DND-41 (cell line): ENCODE measurements at places on chromosomes 4 and X.

GRCh38 chr4:137980641-137981040 lies 261.5 kb downstream of the SLC7A11 start:
- no peak for DNase-seq

GRCh38 chrX:145405012-145405411 lies 157.7 kb downstream of the SPANXN1 start:
- peak; percentile 5 for DNase-seq

- peak; percentile 63 for DNase-seq
Measured at GRCh38 chrX:11792461-11793421, 34.7 kb downstream of the MSL3 start.

- DNase-seq = no peak
Measured at GRCh38 chrX:110578270-110578669, 217.3 kb downstream of the CHRDL1 start.

- DNase-seq = no peak
Measured at GRCh38 chr4:169420291-169420690, 149.5 kb upstream of the SH3RF1 start.

GRCh38 chr4:60129740-60130139 lies 1070.4 kb upstream of the ADGRL3 start:
- no peak for DNase-seq

DNA sequence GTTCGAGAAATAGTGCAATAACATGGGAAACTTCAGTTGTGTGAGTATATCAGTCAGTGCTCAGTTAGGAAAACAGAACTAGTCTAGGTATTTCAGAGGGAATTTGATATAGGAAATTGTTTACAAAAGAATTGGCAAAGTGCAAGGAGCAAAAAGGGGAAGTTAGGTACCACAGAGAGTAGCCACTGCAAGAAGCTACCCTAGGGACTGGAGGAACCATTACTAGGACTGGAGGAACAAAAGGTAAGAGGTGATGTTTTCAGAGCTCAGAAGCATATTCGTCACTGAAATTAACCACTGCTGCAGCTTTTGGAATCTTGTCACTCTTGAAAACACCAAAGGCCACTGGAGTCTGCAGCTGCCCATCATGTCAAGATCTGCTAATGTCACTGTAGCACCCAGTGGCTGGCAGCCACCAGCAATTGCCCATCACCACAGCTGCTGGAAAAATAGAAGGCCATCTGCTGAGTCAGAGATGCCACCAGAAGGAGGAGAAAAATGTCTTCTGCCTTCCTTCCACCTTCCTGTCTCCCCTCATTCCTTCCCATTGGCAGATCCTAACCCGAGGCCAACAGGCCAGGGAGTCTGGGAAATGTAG lies 160.6 kb upstream of the RPS6KA3 start:
- DNase-seq = no peak

DNA sequence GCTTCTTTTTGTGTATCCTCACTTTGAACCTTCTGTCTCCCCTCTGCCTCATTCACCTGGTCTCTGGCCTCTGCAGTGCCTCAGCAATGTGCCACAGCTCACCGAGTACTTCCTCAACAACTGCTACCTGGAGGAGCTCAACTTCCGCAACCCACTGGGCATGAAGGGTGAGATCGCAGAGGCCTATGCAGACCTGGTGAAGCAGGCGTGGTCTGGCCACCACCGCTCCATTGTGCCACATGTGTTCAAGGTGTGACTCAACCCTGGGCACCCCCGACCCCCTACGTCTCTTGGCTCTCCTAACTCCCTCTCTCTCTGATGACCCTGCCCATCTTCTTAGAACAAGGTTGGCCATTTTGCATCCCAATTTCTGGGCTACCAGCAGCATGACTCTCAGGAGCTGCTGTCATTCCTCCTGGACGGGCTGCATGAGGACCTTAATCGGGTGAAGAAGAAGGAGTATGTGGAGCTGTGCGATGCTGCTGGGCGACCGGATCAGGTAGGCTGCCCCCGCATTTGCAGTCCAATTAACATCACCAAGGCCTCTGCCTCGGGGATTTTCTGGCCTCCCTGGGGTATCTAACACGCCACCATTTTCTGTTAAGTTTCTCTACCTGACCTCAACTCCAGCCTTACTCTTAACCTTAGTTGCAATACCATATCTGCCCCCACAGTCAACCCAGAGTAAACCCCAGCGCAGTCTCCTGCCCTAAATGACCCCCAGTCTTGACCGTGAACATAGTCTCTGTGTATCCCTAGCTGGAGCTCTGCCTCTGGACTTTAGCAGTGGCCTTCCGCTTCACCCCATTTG lies 8.6 kb downstream of the USP11 start:
- DNase-seq = no peak

GRCh38 chr4:82423245-82424054 lies 6.8 kb downstream of the HNRNPDL start:
- DNase-seq = no peak

GRCh38 chr4:90281541-90282355 lies 154.6 kb downstream of the CCSER1 start:
- DNase-seq = no peak

DNA sequence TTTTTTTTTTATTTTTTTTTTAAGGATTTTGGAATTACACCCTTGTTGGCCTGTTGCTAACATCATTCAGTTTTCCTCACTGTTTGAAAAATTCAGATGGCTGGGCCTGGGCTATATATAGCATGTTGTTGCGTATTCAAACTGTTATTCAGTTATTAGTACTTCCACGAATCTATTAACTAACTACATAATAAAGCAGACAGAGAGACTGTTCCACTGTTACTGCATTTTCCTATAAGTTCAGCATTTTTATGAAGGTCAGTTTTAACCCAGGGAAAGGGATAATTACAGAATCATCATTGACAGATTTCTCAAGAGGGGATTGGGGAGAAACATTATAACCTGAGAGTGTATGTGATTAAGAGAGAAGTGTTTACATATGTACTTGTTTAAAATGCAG lies 3.1 kb downstream of the DOCK11 start:
- no peak for DNase-seq

DNA sequence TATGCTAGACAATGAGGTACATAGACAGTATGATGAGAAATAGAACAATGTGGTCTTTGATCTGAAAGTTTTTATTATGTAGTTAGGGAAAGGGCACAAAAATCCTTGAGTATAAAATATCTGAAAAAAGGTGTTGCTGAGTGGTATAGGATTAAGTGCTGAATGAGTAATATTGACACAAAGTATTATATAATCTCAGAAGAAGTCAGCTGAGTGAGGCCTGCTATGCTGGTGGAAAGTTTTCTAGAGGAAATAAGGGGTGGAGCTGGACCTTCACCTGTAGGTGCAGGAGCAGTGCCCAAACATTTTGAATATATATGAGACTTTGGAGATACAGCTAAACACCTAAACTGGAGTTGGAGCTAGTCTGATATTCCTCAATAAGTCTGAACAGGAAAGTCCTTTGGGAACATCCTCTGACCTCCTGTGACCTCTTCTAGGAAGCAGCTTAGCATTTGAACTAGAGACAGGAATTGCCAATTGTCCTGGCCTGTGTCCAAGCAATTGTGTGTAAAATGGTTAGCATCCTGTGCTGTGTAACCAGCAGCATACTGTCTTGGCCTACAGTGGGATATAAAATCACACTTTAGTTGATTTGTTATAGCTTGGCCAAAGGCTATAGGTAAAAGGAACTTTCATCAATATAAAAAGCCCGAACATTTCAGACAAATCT lies 285.3 kb downstream of the ANKRD50 start:
- no peak for DNase-seq

GRCh38 chrX:131841496-131842437 lies 181.3 kb upstream of the STK26 start:
- DNase-seq = peak; percentile 37

DNA sequence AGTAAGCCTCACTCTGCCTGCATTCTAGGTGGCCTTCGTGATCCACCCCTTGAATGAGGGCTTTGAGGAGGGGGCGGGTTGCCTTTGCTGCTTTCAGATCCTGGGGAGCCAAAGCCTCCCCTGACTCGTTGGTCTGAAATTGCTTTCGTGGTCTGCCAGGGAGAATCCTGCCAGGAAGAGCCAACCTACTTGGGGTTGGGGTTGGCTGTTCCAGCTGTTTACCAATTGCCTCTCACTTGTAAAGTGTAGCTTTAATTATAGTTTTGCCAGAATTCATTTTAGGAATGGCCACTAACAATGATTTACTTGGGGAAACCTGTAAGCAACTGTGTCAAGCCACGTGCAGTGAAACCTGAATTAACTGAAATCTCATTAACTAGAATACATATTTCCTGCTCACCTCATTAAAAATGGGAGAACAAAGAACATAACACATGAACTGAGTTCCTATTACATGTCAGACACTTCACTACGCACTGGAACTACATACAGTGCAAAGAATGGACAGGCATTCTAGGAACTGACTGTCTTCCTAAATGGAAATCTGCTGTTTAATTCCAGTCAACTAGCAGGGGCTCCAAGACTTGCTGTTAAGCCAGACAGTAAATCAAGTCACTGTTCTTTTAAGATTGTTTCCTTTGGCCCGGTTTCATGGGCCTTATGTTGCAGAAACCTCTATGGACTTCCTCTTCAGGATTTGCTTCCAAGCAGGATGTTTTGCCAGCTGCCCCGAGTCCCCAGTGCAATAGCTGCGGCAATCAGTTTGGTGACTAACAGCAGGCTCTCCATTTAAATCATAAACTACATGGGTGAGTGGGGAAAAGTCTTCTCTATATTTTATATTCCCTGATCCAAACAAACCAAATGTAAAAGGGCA lies 16.4 kb upstream of the NKRF start:
- no peak for DNase-seq

GRCh38 chr4:118918388-118918787 lies 29.7 kb downstream of the SYNPO2 start:
- DNase-seq = no peak

DNA sequence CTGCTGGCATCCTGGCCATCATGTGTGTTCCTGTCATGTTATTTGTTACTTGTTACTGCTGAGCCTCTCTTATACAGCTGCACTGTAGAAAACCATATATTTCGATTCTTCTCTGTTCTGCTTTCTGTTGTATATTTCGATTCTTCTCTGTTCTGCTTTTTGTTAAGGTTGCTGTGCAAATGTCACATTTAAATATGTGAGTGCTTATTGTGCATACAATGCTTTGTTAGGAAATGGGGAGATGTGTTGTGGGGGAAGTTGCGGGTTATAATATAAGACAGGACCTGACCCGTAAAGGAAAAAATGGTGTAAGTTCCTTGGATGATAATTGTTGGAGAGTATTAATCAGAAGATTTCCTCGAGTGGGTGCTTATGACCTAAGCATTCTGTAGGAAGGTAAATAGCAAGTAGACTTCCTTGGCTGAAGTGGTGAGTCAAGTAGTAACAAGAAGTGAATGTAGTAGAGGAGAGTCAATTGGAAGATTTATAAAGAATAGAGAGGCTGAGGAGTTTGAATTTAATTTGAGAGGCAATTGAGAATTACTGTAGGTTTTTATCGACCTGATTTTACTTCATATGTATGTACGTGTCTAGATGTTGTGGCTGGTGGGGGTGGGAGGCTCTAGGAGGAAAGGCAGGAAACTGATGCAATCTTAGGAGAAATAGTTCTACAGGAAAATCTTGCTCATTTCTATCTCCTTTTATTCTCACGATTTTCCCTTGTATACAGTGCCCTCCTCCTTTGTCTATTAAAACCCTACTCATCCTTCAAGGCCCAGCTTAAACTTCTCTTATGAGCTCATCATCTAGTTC lies 8.5 kb downstream of the OGT start:
- peak; percentile 27 for DNase-seq

GRCh38 chr4:43837171-43837570 lies 611.4 kb downstream of the KCTD8 start:
- DNase-seq = no peak

DNA sequence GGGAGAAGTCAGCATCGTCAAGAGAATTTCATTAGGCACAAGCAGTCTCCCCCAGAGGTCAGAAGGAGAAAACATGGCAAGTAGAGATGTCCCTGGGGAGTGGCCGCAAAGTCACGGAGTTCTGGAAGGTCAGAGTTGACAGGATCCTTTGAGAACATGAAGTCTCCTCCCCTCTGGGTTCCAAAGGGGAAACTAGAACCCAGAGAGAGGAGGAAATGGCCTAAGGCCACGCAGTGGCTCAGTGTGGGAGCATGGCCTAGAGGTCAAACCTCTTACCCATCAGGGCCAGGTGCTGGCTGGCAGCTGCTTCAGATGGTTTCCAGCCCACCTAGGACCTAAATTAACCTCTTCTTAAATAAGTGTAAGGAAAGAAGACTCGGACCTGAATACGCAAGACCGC lies 884 bp downstream of the IDH3G start:
- DNase-seq = no peak

- no peak for DNase-seq
Measured at GRCh38 chr4:101977076-101977475, 186.5 kb downstream of the BANK1 start.

- DNase-seq = no peak
Measured at GRCh38 chr4:38958453-38959190, 73.6 kb downstream of the TMEM156 start.

DNA sequence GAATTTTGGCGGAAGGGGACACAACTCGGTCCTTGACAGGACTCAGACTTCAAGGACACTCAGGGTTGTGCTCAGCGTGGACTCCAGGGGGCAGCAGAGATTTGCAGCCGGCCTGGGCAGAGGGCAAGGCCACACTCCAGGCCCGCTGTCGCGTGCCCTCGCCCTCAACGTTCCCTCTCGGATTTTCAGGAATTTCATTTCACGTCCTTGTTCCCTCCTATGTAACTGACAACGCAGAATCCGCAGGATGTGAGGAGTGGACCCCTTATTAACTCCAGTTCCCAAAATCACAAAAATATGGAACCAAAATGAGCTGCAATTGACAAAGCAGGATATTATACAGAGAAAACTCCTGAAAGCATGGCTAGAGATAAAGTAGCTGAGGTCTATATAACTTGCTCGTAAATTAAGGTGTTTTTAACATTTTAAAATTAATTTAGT lies 21.0 kb upstream of the DCTD start:
- DNase-seq = peak; percentile 54

GRCh38 chr4:76203541-76203940 lies 10.1 kb downstream of the SCARB2 start:
- no peak for DNase-seq

DNA sequence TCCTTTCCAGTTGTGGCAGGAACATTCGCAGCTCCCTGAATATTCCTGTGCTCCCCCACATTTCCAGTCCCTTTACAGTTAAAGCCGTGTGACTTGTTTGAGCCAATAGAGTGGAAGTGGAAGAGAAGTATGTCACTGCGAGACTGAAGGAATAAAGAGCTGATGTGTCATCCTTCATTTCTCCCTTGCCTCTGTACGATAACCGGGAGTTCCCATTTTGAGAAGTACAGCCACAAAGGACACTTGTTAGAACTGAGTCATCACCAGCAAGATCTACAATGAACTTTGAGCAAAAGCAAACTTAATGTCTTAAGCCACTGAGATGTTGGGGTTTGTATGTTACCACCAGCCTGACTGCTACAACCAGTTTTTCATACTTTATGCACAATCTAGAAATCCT lies 92.3 kb downstream of the SPRY1 start:
- DNase-seq = no peak
